ENCODE measurements at places on chromosomes 13 and 19.
A peak's percentile ranks its signal among the peaks of the same experiment; 100 is the strongest.

DNA sequence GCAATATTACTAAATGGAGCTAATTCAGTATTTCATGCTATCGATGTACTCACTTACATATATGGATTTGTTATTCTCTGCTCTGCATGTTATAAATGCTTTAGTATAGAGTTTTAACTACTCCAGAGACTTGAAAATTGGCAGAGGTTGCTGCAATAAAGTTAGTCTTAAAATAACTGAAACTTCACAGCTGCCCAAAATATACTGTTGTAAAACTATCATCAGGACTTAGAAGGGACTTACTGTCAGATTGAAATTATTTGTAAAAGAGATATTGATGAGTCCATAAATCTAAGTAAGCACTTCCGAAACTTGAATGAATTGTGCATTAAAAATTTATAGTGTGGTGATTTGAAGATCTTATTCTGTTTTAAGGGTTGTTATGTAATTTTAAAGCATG lies 1178.2 kb upstream of the PCDH20 start:
- no peak for DNase-seq

GRCh38 chr13:75760131-75761021 lies 124.2 kb downstream of the LMO7 start:
- no peak for DNase-seq

DNA sequence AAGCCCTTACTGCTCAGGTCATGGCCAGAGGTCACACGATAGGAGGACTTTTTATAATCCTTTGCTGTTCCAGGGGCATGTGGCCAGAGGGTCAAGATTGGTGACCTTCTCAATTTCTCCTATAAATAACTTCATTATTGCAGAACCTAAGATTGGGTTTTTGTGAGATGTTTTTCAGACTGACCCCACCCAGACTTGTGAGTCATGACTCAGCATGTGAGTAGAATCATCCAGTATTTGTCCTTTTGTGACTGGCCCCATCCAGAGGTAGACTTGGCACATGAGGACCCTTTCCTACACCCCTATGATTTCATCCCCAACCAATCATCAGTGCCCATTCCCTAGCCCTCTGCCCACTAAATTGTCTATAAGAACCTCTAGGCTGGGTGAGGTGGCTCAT lies 84.5 kb upstream of the ABCC4 start:
- DNase-seq = no peak

- DNase-seq = no peak
Observed at GRCh38 chr13:72585254-72585653, 142.2 kb downstream of the MZT1 start.

GRCh38 chr13:90438576-90438975 lies 908.9 kb upstream of the MIR17HG start:
- DNase-seq = no peak

- DNase-seq = peak; percentile 15
Observed at GRCh38 chr19:17863520-17864182, 3.9 kb downstream of the RPL18A start.

DNA sequence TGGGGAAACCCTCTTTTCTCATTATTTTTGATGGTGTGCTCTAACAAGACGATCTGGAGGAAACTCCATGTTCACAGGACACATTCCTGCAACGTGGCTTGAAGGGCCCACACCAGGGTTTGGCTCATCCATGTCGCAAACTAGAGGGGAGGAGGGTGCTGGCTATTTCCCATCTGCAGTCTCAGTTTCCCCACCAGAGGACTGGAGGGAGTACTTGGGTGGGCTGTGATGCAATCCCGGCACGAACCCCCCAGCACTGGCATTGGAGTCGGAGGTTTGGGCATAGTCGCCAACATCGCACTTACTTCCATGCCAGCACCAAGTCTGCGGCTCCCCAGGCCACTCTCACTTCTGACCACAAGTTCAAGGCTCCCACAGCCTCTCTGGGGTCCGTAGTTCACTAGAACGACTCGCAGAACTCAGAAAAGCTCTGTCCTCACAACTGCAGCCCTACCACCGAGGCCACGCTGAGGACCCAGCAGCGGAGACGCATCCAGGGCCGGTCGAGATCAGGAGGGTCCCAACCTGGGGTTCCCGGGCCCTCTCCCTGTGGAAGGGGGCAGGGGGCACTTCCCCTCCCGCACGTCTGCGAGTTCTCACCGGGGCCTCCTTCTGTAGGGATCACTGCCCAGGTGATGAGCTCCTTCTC lies 165.6 kb upstream of the SOX1 start:
- DNase-seq = no peak

- no peak for DNase-seq
Observed at GRCh38 chr19:35155441-35155840, 906 bp downstream of the FXYD5 start.

- DNase-seq = peak; percentile 81
Observed at GRCh38 chr13:52896827-52897659, 48.6 kb upstream of the PCDH8 start.

DNA sequence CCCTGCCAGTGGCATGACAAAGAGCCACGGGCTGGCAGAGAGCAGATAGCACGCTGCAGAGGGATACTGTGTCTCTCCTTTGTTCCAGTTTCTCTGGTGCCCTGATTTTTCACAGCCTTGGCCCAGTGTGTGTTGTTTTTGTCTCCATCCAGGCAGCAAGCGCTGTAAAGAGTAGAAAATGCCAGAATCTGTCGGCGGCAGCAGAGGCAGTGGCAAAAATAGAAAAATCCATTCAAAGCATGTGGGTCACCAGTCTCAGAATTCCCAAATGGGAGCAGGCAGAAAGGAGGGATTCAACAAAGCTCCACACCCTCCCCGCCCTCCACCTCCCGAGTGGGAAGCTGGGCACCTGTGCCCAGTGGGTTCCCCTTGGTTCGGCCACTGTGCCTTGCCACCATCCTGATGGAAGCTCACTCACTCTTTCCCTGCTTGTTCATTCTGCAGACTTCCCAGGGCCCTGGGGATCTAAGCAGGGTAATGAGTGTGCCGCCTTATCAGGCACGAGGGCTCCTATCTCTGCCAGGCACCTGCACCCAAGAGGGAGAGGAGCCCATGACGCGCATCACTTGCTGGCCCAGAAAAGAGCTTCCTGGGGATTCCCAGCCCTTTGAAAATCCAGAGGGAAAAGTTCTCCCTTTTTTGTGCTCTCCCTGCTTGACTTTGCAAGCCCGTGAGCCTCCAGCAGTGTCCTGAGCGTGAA lies 416.9 kb downstream of the IRS2 start:
- DNase-seq = no peak

DNA sequence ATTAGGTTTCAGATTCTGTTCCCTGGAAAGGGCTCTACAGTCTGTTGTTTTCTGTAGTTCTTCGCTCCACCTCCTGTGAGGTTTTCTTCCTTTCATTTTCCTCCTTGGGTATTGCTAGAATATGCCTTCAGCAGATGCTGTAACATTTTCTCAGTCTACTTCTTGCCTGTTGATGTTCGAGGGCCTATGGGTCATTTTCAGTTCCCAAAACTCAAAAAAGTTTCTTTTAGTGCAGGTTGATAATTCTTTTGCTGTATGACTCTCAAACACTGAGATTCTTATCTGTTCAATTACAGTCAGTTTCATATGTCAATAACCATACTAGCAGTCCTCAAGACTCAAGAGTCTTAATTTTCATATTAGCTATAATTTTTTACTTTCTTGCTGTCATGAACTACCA lies 268.3 kb downstream of the RFC3 start:
- DNase-seq = no peak

DNA sequence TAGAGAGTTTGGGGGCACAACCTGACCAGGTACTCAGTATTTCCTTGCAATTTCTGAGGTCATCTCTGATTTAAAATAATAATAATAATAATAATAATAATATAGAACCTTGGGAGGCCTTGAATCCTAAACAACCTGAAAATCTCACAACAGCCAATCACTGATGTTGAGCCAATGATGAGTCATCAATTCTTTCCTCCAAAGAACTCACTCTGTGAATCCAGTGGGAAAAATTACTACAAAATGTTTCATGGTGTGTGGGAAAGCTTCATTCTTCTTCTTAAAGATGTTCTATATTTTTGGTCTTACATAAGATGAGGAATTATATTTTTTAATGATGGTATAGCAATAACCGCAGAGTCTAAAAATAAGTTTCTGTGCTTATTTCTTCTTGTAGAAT lies 594.6 kb downstream of the EFNB2 start:
- no peak for DNase-seq

GRCh38 chr13:100721885-100722512 lies 47.4 kb upstream of the TMTC4 start:
- DNase-seq = peak; percentile 30

DNA sequence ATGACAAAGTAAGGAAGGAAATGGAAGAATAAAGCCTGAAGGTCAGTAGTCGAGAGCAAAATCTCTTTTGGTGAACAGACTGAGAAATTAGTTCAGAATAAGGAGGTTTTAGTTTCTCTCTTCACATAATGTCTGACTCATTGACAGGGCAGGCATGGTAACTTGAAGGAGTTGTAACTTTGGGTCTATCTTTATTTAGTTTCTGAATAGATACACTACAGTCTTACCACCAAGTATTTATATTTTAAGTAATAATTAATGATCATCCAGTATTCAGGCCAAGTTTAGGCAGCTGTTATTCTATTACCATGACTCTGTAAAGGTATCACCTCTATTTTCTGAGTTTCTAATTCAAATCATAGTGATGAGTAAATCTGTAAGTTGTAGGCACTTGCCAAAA lies 219.9 kb downstream of the SPRY2 start:
- DNase-seq = no peak

- no peak for DNase-seq
Observed at GRCh38 chr19:28313633-28314032, 899.3 kb downstream of the UQCRFS1 start.

DNA sequence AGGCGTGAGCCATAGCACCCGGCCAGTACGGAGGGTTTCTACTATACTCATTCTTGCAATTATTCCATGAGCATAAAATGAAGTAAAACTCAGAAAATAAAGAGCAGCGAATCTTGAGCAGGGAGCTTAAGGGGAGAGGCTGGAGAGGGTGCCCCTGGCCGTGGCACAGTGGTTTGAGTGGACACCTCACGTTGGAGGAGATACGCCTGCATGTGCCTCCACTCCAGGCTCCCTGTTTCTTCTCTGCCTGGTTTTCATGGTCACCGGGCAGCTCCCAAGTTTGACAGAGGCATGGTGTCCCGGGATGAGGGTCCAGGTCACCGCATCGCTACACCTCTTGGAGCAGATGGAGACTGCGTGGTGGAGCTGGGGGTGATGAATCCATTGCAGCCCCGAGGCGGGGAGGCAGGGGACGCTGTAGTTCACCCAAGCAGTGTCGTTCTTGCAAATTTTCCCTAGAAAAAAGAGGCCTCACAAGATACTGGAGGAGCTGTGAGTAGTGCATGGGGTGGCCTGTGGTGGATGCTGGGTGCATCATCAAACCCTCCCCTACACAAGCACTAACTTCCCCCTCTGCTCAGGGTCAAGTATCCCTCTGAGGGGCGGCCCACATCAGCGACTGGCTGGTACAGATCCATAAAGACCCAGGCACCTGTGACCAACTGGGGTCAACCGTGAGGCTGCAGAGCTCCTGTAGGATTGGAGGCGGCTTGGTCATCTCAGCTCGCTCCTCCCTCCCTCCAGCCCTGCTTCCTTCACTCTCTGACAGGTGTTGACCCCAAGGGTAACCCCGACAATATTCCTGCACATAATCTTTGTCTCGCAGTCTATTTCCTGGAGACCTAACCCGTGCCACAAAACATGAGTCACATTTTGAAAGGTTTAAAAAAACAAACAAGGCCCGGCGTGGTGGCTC lies 3.6 kb upstream of the MIER2 start:
- no peak for DNase-seq

GRCh38 chr13:71254384-71254783 lies 612.6 kb downstream of the DACH1 start:
- DNase-seq = no peak

GRCh38 chr13:112063807-112064206 lies 3.1 kb upstream of the SOX1 start:
- no peak for DNase-seq

GRCh38 chr19:54536956-54537355 lies 34.3 kb downstream of the LAIR2 start:
- DNase-seq = no peak

DNA sequence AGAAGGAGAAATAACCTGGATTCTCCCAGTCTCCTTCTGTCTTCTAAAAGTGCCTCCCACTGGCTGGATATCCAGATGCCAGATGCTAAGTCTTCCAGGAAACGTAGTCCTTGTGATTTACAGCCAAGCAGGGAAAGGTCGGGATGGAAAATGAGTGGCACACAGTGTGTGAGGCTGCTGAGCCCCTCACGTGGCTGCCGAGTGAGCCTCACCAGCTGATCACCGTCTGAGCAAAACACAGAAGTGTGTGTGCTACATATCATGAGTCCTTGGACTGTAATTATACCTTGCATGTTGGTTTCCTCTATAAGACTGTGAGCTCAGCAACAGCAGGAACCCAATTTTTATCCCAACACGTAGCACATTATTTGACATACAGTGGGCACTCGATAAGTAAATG lies 15.1 kb downstream of the LHFPL6 start:
- no peak for DNase-seq

GRCh38 chr13:29195456-29195855 lies 375.3 kb downstream of the MTUS2 start:
- DNase-seq = no peak

DNA sequence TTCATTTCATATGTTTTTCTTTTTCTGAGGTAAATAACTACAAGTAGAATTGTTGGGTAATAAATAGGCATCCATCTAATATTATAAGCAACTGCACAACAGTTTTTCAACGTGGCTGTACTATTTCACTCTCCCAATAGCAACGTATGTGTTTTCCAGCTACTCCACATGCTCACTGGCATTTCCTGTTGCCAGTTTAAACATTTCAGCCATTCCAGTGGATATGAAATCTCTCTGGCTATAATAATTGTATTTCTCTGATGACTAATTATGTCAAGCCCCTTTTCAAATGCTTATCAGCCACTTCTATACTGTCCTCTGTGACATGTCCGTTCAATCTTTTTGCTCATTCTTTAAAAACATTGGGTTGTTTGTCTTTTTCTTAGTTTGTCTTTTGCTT lies 26.8 kb upstream of the ALOX5AP start:
- no peak for DNase-seq

GRCh38 chr13:36806102-36806501 lies 12.9 kb upstream of the RFXAP start:
- no peak for DNase-seq

- no peak for DNase-seq
Observed at GRCh38 chr13:29893438-29893837, 43.0 kb upstream of the UBL3 start.

DNA sequence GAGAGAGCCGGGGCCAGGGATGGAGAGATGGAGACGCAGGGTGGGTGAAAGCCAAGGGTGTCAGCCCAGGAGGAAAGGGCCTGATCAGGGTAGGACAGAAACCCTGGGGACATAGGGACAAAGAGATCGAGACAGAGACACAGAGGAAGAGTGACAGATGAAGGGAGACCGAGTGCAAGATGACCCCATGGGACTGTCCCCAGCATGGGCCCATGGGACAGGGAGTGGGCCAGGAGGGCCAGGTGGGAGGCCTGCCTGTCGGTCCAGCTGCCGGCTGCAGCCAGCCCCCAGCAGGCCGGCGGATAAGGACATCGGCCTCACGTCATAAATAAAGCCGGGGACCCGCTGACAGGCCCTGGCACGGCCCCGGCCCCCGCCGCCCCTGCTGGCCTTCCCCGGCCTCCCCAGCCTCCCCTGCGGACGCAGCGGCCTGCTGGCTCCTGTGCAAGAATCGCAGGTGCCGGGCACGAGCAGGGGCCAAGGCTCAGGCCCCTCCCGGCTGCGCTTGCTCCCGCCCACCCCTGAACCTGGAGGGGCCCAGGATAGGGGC lies 6.3 kb downstream of the REX1BD start:
- no peak for DNase-seq

All from ELF-1 (cell line).